ENCODE measurements at places on chromosomes 2 and 18.

DNA sequence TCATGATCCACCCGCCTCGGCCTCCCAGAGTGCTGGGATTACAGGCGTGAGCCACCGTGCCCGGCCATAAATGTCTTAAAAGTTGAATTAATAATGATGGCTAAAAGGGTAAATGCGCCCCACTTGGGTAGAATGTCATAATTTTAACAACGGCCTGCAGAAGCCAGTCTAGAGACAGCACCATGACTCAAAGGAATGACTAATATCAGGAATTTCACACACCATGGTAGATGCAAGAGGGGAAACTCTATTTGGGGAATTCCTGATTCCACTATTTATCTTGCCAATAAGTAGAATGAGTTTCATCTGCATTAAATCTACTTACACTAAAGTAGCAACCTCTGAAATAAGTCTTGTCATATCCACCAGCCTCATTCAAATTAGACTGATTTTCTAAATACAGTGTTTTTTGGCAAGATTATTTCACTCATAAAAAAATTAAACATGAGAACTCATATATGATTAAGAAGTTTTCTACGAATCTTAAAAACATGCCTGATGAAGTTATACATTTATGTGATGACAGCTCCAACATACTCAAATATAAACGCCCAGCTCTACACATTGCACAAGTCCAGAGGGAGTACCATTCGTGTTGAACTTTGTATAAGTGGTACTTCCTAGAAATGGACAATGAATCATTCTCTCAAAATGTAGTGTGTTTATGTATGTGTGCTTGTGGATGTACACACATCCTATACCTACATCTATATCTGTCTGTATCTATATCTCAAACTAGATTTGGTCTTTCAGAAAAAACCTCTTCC is 309.7 kb downstream of the IRS1 start:
- no peak for DNase-seq

DNA sequence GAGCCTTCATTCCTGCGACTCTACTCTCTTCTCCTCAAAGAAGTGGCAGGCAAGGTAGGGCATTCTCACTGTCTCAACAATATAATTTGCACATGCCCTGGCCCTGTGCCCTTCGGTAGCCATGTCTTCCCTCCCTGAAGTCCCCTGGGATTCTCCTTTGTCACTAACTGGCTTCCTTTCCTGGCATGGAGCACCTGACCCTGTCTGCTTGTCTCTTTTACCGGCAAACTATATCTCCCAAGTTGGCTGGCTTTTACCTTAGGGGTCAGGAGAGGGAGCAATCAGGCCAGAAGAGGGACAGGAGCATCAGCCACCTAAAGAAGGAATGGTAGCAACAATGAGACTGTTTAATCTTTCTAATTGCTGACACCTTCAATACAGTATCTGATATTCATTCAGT is 51.9 kb upstream of the RMDN2 start:
- DNase-seq: no peak

- peak; percentile 43 for DNase-seq
These were observed 69.8 kb upstream of the TANK start for GRCh38 chr2:161090411-161090810.

DNA sequence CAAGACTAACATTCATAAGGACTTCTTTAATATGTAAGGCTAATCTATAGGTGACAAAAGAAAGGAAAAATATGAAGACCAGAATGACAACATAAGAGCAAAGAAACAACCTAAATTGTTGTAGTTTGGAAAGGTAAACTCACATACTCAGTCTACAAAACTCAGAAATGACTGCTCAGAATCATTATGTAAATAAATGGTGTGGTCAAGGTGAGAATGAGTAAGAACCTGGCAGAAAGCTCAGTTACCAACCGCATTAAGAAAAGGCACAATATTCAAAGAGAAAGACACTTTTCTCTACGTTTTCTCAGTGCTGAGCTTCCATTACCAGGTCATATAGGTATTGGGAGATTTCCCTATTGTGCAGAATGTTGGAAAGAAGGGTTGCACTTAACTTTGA is 15.8 kb downstream of the ATF2 start:
- no peak for DNase-seq

DNA sequence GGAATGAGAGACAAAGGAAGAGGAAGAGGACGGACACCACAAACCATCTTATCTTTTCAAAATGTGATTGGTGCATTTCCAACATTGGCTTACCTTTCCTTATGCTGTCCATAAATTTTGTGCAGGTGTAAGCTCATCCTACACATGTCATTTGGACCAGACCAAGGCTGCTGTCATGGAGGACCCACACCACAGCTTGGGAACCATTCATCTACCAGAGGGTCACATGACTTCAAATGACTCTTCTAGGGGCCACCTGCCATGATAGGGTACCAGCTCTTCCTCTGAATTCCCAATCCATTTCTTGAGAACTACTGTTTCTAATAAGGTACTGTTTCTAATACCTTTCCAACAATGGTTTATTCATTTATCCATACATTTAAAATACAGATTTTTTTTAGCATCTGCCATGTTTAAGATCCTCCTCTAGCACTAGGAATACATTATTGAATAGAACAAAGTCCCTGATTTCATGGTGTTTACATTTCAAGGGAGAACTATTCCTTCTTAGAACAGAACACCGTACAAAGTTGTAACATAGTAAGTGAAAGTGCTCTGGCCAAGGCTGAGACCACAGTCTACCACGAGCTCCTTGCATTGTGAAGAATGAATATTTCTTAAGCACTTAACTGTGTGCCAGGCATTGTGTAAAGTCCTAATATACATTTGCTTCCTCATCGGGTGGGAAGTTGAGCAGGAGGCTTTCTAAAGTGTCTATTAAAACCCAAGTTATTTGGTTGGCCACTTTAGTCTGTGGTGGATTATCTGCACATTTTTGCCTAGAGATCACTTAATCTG is 246.1 kb upstream of the FN1 start:
- no peak for DNase-seq

DNA sequence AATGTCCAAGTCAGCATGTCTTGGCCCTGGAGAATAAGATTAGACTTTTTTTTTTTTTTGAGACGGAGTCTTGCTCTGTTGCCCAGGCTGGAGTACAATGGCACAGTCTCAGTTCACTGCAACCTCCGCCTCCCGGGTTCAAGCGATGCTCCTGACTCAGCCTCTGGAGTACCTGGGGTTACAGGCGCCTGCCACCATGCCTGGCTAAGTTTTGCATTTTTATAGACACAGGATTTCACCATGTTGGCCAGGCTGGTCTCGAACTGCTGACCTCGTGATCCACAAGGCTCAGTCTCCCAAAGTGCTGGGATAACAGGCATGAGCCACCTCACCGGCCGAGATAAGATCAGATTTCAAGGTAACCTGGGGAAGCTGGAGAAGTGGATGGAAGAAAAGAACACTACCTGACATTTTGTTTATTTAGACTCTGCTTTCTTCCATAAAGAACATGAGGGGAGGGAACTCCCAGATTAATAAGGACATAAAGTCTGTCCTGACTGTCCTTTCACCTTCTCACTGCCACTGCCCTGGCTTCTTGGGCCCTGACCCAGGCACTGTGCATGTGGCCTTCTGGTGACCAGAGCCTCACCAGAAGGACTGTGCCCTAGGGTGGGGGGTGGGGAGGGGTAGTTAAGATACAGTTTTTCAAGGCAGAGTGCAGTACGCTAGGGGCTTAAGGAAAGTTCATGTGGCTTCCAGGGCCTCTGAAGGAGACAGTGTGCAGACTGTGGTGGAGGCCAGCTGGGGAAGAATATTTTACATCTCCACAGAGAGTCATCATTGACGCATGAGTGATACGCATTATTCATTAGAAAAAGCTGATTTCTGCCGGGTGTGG is 4.8 kb upstream of the IMPA2 start:
- no peak for DNase-seq

GRCh38 chr2:118123561-118124232 is 35.4 kb downstream of the INSIG2 start:
- DNase-seq: no peak

- peak; percentile 18 for DNase-seq
These were observed 187.0 kb downstream of the HAUS1 start for GRCh38 chr18:46291149-46291548.

DNA sequence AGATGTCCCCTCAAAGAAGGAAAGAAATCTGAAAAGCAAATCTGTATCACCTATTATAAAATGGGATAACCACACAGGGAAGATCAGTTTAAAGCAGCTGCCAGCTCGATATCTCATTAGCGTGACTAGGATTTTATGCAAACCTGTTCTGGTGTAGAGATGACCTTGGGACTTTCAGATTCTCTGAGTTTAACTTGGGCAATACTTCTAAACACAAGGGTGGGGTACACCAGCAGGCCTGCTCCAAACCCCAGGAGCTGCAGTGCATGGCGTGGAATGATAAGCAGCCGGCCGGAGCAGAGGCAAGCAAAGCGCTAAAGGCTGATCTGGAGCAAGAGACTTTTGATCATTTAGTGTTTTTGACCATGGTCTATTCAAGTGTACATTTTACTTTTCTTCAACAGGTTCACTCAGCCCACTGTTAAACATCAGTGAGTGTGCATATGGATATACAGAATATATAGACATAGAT is 4.7 kb downstream of the SERTAD2 start:
- DNase-seq: no peak

DNA sequence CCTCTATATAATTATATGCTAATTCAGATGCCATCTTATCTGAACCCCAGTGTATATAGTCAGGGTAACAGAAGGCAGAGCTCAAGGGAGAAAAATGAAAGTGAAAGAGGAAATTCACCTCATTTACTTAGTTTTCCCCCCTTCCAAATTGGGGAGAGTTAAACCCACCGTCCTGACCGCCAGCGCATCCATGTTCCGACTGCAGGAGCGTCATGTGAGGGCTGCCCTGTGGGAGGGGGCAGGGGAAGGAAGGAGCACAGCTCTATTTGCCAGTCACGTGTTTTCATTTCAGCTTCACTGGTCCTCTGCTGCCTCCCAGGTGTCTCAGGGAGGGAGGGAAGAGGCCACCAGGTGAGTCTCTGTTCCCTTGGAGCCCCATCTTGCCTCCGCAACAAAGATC is 13.2 kb downstream of the CNNM4 start:
- peak; percentile 61 for DNase-seq

- no peak for DNase-seq
These were observed 74.9 kb upstream of the KLF7 start for GRCh38 chr2:207240649-207241048.

DNA sequence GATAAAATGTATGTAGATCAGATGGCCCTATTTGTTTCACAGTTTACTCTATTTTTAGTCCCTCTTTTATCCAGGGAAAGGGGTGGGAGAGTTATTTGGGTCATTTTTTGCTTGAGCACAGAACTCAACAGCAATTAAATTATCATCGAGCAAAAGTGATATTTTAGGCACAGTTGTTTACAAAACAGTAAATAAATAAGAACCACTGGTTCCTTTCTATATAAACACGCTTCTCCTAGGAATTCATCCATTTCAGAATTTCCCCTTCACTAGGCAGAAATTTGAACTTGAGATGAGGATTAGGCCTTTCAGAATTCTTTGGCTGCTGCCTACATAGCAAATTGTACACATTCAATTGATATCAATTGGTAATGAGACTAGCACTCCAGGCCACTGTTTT is 812.4 kb downstream of the CNTNAP5 start:
- DNase-seq: no peak

DNA sequence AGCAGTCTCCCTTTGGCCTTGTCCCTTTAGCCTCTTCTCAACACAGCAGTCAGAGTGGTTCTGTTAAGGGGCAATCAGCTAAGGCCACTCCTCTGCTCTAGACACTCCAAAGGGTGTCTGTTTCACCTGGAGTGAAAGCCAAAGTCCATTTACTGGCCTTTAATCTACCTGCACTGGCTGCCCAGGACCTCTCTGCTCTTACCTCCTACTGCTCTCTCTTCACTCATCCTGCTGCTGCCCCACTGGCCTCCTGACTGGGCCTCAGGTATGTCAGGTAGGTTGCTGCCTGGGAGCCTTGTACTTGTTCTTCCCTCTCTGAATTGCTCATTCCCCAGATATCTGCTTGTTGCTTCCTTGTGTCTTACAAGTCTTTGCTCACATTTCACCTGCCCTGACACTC is 68.2 kb downstream of the PIKFYVE start:
- DNase-seq: no peak
